ENCODE measurements at places on chromosomes 7 and 10.

GRCh38 chr10:85613391-85613790 is 753.2 kb downstream of the GRID1 start:
- DNase-seq = no peak

DNA sequence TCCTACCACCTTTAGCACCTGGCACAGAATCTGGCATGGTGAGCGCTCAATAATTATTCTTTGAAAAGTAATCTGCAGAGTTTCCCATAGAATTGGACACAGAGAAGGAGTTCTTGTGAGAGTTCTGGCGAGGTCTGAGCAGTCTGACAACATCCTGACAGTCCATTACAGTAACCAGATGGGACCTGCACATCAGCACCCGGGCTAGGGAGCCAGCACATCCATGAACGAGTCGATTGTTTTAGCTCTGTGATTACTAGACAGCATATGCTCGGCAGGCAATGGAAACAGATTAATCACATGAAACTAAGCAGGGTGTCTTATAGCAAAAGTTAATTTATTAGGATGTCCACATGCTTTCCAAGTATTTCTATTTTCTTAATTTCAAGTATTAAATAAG is 96.7 kb downstream of the SEMA3D start:
- DNase-seq = no peak

GRCh38 chr7:49892481-49892880 is 119.0 kb downstream of the VWC2 start:
- no peak for DNase-seq

- DNase-seq = no peak
Observed at GRCh38 chr10:6187278-6187677, 15.5 kb upstream of the PFKFB3 start.

- no peak for DNase-seq
Observed at GRCh38 chr7:157397731-157398691, 61.2 kb downstream of the DNAJB6 start.

- DNase-seq = no peak
Observed at GRCh38 chr7:112500619-112501018, 19.8 kb downstream of the LSMEM1 start.

DNA sequence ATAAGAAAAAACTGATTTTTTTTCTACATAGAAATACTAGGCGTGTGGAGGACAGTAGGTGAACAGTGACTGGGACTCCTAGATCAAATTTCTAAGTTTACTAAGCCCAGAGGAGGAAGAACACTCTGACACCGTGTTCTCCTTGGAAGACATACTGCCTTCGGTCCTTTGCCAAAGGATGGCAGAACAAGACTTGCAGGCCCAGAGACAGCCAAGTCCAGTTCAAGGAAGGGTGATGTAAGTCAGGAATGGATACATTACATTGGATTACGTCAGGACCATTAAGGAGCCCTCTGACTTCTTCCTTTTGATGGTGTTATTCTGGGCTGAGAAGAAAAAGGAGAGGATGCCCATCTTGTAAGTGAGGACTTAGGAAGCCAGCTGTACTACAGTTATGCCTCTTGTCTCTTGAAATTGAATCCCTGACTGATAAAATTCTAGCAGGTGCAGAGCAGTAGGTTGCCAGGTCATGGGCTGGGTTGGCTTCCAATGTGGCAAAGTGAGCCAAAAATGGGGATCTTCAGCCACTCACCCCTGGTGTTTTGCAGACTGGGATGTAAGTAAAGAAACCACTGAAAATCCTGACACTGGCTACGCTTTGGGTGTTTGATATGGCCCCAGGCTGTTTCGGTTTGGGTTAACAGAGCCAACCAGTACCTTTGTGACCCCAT is 45.1 kb downstream of the RELN start:
- no peak for DNase-seq

GRCh38 chr10:38038107-38038931 is 27.8 kb downstream of the ZNF33A start:
- no peak for DNase-seq

DNA sequence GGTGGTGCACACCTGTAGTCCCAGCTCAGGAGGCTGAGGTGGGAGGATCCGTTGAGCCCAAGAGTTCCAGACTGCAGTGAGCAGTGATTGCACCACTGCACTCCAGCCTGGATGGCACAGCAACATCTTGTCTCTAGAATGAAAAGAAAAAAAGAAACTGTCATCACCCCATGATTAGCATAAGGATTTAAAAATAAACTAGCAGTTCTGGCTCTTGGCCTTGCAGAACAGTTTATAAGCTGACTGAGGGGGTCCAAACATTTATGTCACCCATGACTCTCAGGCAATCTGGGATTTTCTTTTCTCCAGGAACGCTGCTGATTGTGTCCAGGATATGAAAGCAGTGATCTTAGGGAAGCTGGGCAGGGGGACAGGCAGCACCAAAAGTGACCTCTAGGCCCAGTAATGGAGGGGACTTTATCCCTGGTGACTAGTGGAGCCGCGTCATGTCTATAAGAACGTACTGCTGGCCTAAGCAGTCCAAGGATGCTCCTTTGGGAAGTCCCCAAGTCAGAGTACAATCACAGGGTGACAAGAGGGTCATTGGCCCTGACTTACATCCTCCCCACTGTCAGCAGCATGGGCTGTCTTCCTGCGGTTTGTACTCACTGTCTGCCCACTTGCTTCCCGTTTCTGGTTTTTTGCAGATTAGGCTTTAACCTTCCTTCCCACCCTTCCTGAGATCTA is 177.4 kb downstream of the ARHGAP12 start:
- DNase-seq = no peak

- DNase-seq = no peak
Observed at GRCh38 chr10:7475046-7475911, 64.4 kb upstream of the SFMBT2 start.

- DNase-seq = no peak
Observed at GRCh38 chr7:21704359-21704758, 161.5 kb downstream of the DNAH11 start.

- DNase-seq = no peak
Observed at GRCh38 chr7:12436896-12437535, 33.4 kb upstream of the VWDE start.

- peak; percentile 7 for DNase-seq
Observed at GRCh38 chr10:33066558-33067236, 108.7 kb upstream of the ITGB1 start.

DNA sequence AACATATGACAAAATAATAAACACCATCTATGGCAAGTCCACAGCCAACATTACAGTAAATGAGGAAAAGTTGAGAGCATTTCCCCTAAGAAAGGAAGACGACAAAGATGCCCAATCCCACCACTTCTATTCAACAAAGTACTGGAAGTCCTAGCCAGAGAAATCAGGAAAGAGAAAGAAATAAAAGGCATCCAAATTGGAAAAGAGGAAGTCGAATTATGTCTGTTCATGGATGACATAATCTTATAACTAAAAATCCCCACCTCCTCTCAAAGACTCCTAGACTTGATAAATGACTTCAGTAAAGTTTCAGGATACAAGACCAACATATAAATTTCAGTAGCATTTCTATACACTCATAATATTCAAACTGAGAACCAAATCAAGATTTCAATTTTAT is 288.5 kb upstream of the POT1 start:
- DNase-seq = no peak

DNA sequence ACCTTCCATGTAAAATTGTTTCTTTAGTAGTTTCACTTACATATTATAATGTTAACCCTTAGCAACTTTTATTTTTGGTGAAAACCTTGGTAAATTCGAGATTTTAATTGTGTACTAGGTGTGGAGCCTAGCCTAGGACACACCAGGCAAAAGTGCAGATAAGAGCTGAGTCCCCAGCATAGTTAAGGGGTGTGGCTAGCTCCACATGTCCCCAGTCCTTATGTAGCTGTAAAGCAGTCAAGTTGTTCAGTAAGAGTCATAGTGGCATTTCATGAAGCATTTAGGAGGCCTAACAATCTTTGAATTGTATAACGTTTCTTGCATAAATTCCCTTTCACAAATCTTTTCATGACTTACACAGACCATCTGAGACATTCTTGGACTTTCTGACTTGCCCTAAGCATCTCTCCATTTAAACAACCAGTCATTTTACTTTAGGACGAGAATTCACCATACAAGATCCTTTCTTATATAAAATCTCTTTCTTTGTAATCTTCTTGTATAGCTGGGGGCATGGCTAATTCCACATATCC is 53.8 kb upstream of the INHBA start:
- no peak for DNase-seq

- DNase-seq = no peak
Observed at GRCh38 chr10:36761121-36761520, 364.3 kb upstream of the ANKRD30A start.

- no peak for DNase-seq
Observed at GRCh38 chr10:132368881-132369635, 27.9 kb upstream of the PWWP2B start.

DNA sequence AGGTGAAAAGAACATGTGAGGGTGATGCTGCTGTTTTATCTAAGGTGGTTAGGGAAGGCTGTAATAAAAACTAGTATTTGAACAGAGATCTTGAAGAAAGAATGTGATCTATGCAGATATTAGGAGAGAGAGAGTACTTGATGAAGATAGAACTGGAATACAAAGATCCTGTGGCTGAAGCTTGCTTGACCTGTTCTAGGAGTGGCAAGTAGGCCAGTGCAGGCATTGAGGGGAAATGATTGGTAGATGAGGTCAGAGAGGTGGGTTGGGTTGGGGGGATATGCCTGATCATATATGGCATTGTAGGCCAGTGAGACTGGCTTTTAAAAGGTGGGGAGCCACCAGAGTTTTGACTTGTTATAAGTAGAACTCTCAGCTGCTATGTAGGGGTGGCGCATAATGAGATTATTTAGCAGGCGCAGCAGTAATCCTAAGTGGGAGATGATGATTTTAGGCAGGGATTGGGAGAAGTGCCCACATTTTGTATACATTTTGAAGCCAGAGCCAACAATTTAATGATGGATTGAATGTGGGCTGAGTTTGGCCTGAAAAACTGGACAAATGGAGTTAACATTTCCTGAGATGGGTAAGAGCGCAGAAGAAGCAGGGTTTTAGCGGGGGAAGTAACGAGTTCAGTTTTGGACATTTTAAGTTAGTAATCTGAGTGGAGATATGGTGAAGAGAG is 8.2 kb downstream of the CCSER2 start:
- no peak for DNase-seq

GRCh38 chr10:18252086-18252485 is 111.9 kb downstream of the CACNB2 start:
- DNase-seq = no peak

GRCh38 chr7:108497082-108497725 is 28.7 kb downstream of the PNPLA8 start:
- no peak for DNase-seq

DNA sequence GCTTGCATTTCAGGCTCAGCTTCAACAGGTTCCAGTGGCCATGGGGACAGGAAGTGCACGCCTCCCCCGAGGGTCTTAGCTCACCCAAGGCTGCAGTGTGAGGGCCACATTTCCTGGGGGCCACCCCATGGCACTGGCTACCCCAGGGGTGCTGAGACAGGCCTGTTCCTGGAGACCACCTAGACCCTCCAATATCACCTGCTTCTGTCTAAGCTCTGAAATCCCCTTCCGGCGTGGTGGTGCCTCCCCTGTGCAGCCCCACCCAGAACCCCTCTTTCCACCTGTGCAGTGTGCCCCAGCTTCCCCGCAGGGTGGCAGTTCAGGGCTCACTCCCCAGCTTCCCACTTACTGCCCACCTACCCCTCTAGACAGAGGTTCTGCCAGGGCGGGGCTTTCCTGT is 83.1 kb downstream of the ADARB2 start:
- DNase-seq = no peak

DNA sequence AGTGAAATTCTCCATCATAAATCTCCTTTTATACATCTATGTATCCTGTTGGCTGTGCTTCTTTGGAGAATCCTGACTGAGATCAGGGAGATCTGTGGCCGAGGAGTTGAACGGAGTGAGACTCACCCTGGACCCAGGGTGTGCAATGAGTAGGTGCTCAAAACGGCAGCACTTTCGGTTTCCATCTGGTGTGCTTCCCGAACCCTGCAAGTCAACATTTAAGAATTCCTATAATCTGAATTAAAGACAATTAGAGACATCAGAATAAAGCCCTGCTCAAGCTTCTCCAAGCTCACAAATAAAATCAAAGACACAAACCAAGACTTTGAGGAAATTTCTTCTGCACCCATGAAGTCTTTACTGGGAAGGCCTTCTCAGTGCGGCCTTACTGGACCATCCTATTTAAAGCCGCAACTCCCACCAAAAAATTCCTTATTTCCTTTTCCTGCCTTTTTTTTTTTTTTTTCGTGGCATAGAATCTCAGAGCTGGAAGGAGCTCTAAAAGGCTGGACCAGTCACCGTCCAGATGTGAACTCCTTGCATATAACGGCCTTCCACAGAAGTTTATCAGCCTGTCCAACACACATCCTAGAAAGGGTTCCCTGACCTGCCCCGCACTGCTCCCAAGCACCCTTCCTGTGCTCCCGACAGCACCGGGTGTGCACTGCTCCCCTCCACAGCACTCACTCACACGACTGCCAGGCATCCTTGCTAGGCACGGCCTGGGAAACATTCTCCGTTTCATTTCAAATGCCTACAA is 29.7 kb downstream of the GNA12 start:
- no peak for DNase-seq

DNA sequence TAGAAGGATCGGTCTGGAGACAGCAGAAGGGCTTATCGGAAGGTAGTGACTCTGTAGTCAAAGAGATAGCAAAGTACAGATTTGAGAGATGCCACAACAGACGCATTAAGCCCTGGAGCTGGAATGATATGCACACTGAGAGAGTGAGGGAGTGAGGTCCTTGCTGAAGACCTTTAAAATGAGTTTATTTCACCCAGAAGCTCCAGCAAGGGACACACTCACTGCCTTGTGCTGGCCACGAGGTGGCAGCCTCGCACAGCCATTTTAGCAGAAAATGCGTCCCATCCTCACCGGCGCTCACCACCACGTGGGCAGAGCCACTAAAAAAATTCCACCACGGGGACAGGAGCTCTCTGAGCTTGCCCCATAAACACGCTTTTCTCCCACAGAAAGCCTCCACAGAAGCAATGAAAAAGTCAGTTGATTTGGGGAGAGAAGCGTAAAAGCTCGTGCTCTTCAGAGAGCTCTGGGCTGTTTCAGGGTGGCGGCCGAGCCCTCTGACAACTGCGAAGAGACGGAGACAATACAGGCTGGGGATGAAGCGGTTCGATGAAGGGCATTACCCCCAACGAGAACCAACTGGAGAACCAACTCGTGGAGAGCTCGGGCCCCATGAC is 163.0 kb upstream of the KLF14 start:
- no peak for DNase-seq

- no peak for DNase-seq
Observed at GRCh38 chr10:34814913-34815184, 247 bp downstream of the PARD3 start.

DNA sequence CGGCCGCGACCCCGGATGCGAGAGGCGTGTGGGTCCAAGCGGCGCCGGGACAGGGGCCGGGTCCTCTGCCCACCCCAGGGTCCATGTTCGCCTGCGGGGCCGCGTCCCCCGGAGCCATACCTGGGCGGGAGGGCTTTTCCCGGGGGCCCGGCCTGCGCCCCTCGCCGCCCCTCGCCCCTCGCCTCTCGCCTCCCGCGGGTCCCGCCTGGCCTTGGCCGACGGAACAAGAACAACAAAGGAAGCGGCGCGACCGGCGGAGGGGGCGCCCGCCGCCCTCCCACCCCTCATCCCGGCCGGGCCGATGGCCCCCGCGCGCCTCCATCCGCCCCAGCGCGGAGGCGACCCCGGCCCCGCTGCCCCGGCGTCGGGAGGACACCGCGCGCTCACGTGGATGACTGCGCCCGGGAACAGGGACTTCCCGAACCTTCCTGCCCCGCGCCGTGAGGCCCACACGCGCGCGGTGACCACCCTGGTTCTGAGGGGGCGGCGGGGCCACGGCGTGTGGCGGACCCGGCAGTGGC is 348.2 kb downstream of the DNAJB6 start:
- DNase-seq = no peak

Data from HS-27A (cell line).